ENCODE measurements at places on chromosomes 3 and 15.
A peak's percentile ranks its signal among the peaks of the same experiment; 100 is the strongest.

GRCh38 chr3:77147836-77148578, 108.1 kb downstream of the ROBO2 start:
- peak; percentile 23 for DNase-seq

GRCh38 chr3:109853077-109853731, 515.9 kb upstream of the DPPA4 start:
- DNase-seq, result no peak

- no peak for DNase-seq
Observed at GRCh38 chr3:59518283-59519055, 468.6 kb upstream of the CFAP20DC start.

GRCh38 chr15:57873564-57874209, 167.2 kb downstream of the POLR2M start:
- no peak for DNase-seq

DNA sequence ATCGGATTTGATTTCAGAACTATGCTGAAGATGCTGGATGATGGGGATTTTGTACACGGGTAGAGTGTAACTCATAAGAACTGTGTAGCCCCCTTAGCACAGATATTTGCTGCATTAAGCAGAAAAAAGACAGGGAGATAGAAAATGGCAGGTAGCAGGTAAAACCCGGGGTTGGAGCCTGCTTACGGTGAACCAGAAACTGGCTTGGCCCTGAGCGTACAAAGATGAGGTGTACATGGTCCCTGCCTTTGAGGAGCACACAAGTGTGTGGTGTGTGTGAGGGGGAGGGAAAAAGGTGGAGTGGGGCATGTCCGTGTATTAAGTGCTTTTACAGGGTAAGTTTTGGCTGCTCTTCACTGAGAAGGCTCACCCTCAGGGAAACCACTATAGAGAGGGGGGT, 3.5 kb downstream of the LPP start:
- no peak for DNase-seq

DNA sequence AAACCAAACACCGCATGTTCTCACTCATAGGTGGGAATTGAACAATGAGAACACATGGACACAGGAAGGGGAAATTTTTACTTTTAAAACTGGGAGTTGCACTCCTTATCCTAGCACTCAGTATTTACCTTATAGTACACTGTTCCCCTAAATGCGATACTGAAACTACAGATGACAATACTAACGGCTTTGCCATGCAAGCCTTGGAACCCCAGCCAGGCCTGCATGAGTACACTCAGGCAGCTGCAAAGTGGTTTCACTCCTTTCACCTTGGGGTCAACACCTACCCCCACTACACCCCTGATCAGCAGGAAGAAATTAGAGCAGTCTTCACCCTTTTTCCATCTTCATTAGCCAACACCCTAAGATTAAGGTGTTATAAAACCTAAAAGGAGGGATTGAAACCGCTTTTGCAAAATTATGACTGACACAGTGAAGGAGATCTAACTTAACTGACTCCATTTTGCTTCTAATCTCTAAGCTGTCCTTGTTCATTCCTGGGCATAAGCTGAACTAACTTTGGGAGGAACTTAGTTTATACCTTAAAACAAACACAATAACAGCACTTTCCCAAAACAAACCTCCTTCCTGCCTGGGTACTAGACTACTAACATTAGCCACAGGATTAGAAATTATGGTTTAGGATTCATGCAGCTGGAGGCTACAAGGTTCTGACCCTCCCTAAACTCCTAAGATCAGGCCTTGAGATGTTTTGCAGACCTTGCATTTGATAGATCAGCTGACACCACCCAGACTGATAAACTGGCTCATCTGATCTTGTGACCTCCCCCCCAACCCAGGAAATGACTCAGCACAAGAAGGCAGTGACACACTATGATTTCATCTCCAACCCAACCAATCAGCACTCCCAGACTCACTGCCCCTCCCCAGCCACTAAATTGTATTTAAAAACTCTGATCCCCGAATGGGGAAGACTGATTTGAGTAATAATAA, 452.1 kb upstream of the PPP2R3A start:
- DNase-seq, result no peak

GRCh38 chr15:73991260-73991659, 835 bp downstream of the STOML1 start:
- DNase-seq, result no peak

DNA sequence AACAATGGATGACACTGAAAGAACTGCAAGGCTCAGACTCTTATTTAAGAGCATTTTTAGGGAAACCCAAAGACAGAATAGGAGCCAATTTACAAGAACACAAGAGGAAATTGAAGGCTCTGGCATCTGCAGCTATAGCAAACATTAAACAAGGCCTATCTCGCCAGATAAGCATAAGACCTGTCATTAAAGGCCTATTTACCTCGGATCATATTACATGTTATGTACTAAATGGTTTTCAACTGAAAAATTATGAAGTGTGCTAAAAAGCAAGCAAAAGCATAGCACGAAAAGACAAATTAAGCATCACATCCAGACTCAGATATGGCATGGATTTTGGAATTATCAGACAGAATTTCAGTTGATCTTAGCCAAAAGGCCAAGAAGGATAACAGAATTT, 617.1 kb downstream of the SQOR start:
- no peak for DNase-seq

DNA sequence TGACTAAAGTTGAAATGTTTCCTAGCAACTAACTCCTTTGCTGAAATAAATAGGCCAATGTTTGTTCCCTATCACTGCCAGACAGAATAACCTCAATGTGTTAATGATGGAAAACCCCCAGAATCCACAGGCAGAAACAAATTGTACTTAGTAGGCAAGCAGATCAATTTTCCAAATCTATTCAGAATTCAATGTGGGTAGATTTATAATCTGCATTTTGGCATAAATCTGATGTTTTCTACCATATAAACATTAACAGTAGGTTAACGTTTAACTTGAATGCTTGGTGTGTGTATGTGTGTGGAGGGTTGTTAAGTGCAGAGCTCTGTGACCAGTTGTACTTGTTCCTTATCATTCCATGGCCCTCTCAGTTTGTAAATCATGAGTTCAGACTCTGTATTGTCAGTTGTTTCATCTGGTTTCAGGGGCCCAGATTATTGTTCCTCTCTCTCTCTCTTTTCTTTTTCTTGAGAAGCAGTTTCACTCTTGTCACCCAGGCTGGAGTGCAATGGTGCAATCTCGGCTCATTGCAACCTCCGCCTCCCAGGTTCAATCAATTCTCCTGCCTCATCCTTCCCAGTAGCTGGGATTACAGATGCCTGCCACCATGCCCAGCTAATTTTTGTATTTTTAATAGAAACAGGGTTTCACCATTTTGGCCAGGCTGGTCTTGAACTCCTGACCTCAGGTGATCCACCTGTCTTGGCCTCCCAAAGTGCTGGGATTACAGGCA, 32.8 kb downstream of the PLSCR1 start:
- DNase-seq, result peak; percentile 89

- no peak for DNase-seq
Observed at GRCh38 chr3:45188719-45189659, 37.1 kb downstream of the TMEM158 start.

- no peak for DNase-seq
Observed at GRCh38 chr15:99439524-99439835, 126.3 kb upstream of the MEF2A start.

DNA sequence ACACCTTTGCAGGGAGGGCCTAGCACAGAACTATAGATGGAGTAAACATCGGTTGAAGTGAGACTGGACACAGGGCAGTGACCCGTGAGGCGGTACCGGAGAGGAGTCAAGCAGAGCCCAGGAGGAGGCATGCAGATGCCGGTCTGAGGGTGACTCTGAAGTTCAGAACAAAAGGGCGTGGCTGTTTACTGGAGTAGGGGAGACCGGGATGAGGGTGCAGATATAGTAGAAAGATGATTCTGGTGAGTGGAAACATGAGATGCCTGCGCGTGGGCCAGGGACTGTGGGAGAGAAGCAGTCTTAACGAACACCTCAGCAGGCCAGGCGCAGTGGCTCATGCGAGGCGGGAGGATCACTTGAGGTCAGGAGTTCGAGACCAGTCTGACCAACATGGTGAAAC, 113.1 kb downstream of the NSMCE3 start:
- DNase-seq, result no peak

DNA sequence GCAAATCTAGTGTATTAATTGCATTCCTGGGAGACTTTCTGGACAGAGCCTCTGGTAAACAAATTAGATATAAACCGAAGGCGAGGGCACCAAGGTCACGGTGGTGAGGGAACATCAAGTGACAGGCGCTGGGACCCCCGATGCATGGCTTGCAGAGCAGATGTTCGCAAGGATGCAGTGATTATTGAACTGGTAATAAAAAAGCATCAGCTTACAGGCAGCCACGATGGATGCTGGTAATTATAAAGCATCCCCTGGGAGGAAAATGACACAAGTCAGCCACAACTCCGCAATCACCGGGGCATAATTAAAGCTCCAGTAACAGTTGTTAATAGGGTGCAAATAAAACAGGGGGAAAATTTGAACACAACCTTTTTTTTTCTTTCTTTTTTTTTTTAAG, 231.1 kb upstream of the DPH6 start:
- no peak for DNase-seq

DNA sequence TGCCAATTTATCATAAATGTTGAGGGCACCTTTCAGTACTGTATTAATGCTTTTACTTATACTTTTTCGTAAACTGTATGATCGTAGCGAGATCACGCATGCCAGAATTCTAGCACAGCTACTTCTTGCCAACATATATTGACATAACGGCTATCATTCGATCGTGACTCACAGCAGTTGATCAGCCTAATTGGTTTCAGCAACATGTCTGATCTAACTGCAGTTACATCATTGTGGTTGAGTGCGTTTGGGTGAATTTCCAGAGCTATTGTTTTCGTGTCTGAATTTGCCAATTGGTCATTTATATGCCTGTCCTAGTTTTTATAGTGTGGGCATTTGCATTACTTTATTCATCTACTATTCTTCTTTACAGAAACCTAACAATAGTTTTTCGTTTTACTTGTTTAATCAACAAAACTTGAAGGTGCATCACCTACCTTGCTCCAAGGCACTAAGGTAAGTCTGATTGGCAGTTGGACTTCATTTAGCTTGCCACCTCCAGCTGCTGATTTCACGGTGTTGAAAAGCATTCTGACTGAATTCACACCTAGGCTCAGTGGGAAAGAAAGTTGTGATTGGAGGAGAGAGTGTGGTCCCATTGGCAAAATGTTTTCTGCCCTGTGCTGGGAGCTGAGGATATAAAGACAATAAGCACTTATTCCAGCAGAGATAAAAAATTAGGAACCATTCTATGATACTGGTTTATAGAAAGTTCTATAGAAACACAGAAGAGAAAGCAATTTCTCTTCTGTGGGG, 120.9 kb upstream of the RGMA start:
- no peak for DNase-seq

GRCh38 chr15:29266052-29266582, 3.5 kb downstream of the NSMCE3 start:
- no peak for DNase-seq

DNA sequence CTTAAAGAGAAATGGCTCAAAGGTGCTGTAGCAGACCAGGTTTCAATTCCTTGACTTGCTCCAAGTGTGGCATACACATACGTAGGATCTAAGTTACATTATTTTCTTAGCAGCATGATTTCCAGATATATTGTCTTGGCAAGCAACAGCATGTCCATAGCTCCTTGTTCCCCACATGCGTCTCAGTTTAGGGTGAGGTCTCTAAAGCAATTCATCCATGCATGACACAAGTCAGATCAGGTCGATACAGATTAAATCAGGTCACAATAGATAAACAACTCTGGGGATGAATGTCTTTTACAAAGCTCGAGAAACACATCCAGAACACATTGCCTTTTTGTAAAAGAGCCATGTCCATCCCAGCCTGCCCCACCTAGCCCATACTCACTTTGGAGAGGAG, 108.9 kb upstream of the ABHD17C start:
- no peak for DNase-seq

DNA sequence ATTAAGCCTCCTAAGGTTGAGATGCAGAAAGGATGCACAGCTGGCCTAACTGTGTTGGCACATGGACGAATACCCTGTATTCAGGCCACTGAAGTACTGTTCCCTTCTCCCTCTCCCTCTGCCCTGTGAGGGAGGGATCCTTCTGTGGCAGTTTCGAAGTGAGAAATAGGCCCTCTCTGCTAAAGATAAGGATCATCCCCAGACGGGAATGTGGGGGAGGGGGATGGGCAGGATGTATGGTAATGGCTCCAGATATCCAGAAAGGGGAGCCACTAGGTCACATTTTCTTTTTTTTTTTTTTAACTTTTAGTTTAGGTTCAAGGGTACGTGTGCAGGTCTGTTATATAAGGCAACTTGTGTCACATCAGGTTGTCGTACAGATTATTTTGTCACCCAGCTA, 463.1 kb downstream of the TBL1XR1 start:
- DNase-seq, result no peak

DNA sequence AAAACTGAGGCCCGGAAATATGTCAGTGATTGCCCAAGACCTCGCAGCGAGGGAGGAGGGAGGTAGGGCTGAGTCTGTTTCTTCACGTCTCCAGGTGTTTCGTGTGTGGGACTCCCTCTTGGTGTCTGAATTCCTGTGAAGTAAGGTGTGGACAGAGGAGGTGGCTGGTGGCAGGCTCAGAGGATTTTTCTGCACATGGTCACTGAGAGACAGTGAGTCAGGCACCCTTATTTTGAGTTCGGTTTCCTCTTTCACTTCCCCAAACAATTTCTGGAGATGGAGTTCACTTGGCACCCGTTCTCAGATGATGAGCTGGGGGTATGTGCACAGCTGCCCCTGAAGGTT, 46.3 kb upstream of the VPS8 start:
- no peak for DNase-seq

- no peak for DNase-seq
Observed at GRCh38 chr15:52146261-52146660, 33.7 kb upstream of the BCL2L10 start.

GRCh38 chr3:4491855-4492207, 1.3 kb upstream of the ITPR1 start:
- DNase-seq, result no peak

GRCh38 chr3:15557511-15557946, 36.0 kb upstream of the COLQ start:
- DNase-seq, result peak; percentile 83

DNA sequence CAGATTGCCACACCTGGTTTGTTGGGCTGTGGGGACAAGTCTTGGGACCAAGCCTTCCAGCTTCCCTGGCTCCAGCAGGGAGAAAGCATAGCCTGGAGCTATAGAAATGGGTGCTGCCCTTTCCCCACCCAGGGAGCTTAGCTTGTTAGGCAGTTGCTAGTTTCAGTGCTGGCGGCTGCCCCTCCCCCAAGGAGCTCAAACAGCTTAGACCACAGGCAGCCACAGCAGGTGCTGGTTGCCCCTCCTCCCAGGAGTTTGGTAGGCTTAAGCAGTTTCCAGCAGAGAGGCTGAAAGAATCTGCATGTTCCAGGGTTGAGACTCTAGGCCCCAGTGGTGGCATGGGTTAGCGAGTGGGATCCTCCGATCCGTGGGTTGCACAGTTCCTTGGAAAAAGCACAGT, 889.7 kb downstream of the IGSF11 start:
- DNase-seq, result no peak

GRCh38 chr3:195899701-195900435, 8.5 kb downstream of the TNK2 start:
- DNase-seq, result no peak

- DNase-seq, result peak; percentile 44
Observed at GRCh38 chr3:109098079-109098644, 19.8 kb downstream of the MORC1 start.

All from small intestine (tissue), 16 donors.